ENCODE measurements at places on chromosomes 11 and 22. TPM values are rescaled to one million over a fixed set of nuclear protein-coding genes. Genes with fewer than 3 reads are reported as not detected.
A peak's percentile ranks its signal among the peaks of the same experiment; 100 is the strongest.

DNA sequence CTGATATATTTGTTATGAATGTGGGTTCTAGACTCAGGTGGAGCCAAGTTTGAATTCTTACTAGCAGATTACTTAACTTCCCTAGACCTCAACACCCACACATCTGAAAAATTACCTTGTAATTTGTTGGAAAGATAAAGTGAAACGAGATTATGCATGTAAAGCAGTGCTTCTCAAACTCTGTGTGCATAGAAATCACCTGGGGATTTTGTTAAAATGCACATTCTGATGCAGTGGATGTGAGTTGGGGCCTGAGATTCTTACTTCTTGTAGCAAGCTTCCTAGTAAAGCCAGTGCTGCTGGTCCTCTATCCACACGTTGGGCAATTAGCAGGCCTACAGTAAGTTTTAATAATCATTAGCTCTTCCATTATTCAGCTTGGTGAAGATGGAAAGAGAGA, 15.1 kb upstream of the CEP295 start:
- DNase-seq, result no peak

- peak; percentile 41 for DNase-seq
Observed at GRCh38 chr11:82676483-82677094, 57.1 kb downstream of the FAM181B start.

GRCh38 chr11:122937983-122938382, 43.7 kb downstream of the BSX start:
- no peak for DNase-seq

- DNase-seq, result no peak
Observed at GRCh38 chr11:46333394-46333947, 13.8 kb upstream of the DGKZ start.

The OR8G1 gene
- total RNA-seq, result not detected

The KDM4E gene
- not detected for total RNA-seq

Measured in HT-29 (cell line).